ENCODE measurements at places on chromosomes 2 and 18. TPM values are rescaled to one million over a fixed set of nuclear protein-coding genes. Genes with fewer than 3 reads are reported as not detected.

- no peaks in the 10 kb centered on the region for H3K27me3 ChIP-seq
- H3K4me1 ChIP-seq, result peaks cover 8% of the 10 kb centered on the region
- no peaks in the 10 kb centered on the region for H3K36me3 ChIP-seq
- H3K4me3 ChIP-seq, result no peak overlapping the region
- no peak for DNase-seq
These were observed 12.4 kb downstream of the SLC8A1 start for GRCh38 chr2:40439473-40439872.

GRCh38 chr2:27711804-27712203 is 48.1 kb downstream of the SLC4A1AP start:
- peaks cover 9% of the 10 kb centered on the region for H3K4me1 ChIP-seq
- DNase-seq, result no peak
- peak overlapping the region; percentile 30 for H3K27ac ChIP-seq
- H3K36me3 ChIP-seq, result no peaks in the 10 kb centered on the region
- H3K27me3 ChIP-seq, result no peaks in the 10 kb centered on the region
- no peak overlapping the region for H3K4me3 ChIP-seq

GRCh38 chr18:23146861-23147469 is 11.7 kb downstream of the CABLES1 start:
- DNase-seq, result no peak
- no peaks in the 10 kb centered on the region for H3K36me3 ChIP-seq
- peaks cover 8% of the 10 kb centered on the region for H3K4me1 ChIP-seq
- no peak overlapping the region for H3K4me3 ChIP-seq

DNA sequence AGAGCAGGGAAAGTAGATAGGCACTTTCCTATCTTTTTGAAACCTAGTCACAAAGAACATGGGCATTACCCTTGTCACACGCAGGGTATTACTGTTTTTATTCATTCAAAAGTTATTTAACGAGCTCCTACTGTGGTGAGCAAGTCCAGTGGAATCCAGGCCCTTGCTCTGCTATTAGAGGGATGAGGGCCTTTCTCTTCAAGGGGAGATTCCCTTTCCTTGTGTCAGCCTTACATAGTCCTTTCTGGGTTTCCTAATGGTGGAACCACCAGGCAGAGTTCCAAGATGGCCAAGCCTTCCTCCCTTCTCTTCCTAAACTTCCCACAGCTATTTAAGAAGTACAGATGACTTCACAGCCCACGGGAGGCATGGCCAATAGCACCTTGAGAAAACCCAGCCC is 64.6 kb downstream of the SPTBN1 start:
- peak overlapping the region; percentile 14 for H3K27ac ChIP-seq
- no peaks in the 10 kb centered on the region for H3K27me3 ChIP-seq
- no peak overlapping the region for H3K4me3 ChIP-seq
- no peaks in the 10 kb centered on the region for H3K36me3 ChIP-seq
- no peak for DNase-seq

- H3K36me3 ChIP-seq, result no peaks in the 10 kb centered on the region
- no peak for DNase-seq
- H3K4me1 ChIP-seq, result no peaks in the 10 kb centered on the region
- H3K4me3 ChIP-seq, result no peak overlapping the region
- no peaks in the 10 kb centered on the region for H3K27me3 ChIP-seq
These were observed 355.3 kb upstream of the RAB12 start for GRCh38 chr18:8253944-8254343.

DNA sequence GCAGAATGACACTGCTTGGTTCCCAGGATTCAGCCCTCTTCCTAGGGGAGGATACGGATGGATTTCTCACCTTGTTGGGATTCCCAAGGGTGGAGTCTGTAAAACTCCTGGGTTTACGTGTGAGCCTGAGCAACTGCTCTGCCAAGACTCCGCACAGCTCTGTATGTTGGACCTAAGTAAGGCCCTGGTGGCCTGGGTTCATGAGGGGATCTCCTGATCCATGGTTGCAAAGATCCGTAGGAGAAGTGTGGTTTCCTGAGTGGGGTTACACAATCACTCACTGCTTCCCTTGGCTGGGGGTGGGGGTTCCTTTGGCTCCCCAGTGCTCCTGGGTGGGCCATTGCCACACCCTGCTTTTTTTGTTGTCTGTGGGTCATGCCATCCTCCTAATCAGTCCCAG is 37.7 kb downstream of the ANKRD12 start:
- no peaks in the 10 kb centered on the region for H3K36me3 ChIP-seq
- no peaks in the 10 kb centered on the region for H3K4me1 ChIP-seq
- H3K27me3 ChIP-seq, result no peaks in the 10 kb centered on the region
- no peak overlapping the region for H3K27ac ChIP-seq
- DNase-seq, result no peak

The AMER3 gene
- total RNA-seq, result not detected

GRCh38 chr2:186594001-186594722 is 4.3 kb downstream of the ITGAV start:
- no peak overlapping the region for H3K4me3 ChIP-seq
- peaks cover 2% of the 10 kb centered on the region for H3K4me1 ChIP-seq
- no peaks in the 10 kb centered on the region for H3K36me3 ChIP-seq
- no peak overlapping the region for H3K27ac ChIP-seq
- H3K27me3 ChIP-seq, result no peaks in the 10 kb centered on the region

The CFAP53 gene
- 0.39 TPM for total RNA-seq

The RBM44 gene
- 3.2 TPM for total RNA-seq

The DPP4 gene
- 3.7 TPM for total RNA-seq

Data from aorta (tissue), 5 donors.